ENCODE measurements at places on chromosomes 12 and 14.
A peak's percentile ranks its signal among the peaks of the same experiment; 100 is the strongest.

- no peak for DNase-seq
Measured at GRCh38 chr12:55901881-55902490, 25.7 kb downstream of the PYM1 start.

DNA sequence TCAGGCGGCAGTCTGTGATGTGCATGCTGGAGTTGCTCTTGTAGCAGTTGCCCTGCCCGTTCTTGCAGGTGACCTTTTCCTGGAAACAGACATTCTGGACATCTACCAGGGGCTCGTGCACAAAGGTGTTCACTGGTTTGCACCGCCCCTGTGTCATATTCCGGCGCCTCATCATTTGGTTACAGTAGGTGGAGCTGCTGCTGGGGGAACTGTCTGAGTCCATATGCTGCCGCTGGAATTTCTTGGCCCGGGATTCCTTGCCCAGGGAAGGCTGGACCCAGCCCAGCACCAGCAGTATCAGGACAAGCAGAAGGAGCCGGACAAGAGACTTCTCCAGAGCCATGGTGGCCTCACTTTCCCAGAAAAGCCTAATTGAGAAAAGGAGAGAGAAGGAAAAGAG lies 918 bp downstream of the RNASE1 start:
- DNase-seq = no peak

- DNase-seq = no peak
Measured at GRCh38 chr14:34685819-34686428, 28.5 kb downstream of the CFL2 start.

GRCh38 chr12:121872546-121873215 lies 14.0 kb upstream of the HPD start:
- peak; percentile 75 for DNase-seq

- DNase-seq = no peak
Measured at GRCh38 chr14:75234173-75235115, 44.2 kb upstream of the FOS start.

- DNase-seq = no peak
Measured at GRCh38 chr12:76428117-76428516, 79.9 kb upstream of the BBS10 start.

GRCh38 chr12:105330931-105331804 lies 677 bp downstream of the C12orf75 start:
- DNase-seq = no peak

GRCh38 chr14:38960946-38961531 lies 142.0 kb downstream of the SEC23A start:
- no peak for DNase-seq

- no peak for DNase-seq
Measured at GRCh38 chr12:130948136-130948535, 5.6 kb upstream of the ADGRD1 start.
